ENCODE measurements at places on chromosomes 6 and 20. TPM values are rescaled to one million over a fixed set of nuclear protein-coding genes. Genes with fewer than 3 reads are reported as not detected.

- no peak overlapping the region for H3K4me3 ChIP-seq
- no peak overlapping the region for H3K27ac ChIP-seq
- no peak for DNase-seq
- no peaks in the 10 kb centered on the region for H3K36me3 ChIP-seq
- H3K27me3 ChIP-seq: peaks cover 6% of the 10 kb centered on the region
Observed at GRCh38 chr20:24117383-24117782, 128.8 kb upstream of the GGTLC1 start.

DNA sequence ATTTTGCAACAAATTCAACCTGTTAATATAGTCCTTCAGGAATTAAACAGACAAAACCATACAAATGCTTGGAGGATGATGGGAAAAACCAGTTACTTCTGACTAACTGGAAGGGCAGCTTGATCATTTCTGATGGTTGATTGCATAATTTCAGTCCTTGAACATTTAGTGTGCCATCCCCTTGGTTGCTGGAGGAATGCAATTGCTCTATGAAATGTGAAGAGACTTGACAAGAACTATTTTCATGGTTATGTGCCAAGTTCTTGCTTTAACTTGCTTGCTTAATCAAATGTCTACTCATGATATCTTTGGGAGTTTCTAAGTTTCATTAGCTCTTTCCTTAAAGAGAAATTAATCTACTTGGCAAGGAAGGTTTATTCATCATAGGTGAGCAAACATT lies 45.2 kb downstream of the ANKEF1 start:
- no peaks in the 10 kb centered on the region for H3K4me1 ChIP-seq
- DNase-seq: no peak
- H3K4me3 ChIP-seq: no peak overlapping the region
- H3K27me3 ChIP-seq: peaks cover 5% of the 10 kb centered on the region
- H3K36me3 ChIP-seq: no peaks in the 10 kb centered on the region
- H3K27ac ChIP-seq: no peak overlapping the region

Gene CLPSL1
- not detected for total RNA-seq

Gene UNC5CL
- 0.93 TPM for total RNA-seq

DNA sequence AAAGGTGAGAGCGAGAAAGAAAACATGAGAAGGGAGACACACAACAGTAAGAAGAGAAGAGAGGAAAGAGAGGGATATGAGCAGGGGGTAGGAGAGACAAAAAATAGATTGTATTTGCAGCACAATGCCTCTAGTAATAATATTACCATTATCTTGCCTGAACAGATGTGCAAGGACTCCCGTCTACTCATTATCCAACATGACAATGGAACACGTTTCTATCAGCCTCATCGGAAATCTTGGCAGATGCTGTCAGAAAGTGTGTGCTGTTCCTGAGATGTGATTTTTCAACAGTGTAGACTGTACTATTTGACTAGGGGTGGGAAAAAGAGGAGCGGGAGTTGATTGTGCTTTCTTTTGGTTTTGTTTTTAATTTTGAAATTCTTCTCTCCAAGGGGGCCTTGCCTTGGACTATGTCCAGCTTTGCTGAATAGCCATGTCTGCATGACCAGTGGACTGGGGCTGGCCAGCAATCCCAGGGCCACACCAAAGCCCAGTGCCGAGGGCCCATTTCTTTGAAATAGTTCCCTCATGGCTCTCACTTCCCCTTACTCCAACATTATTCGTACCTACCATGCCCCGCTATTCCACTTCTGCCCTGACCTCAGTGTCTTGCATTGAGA lies 11.3 kb upstream of the TRAM2 start:
- H3K4me1 ChIP-seq: no peaks in the 10 kb centered on the region
- peaks cover 9% of the 10 kb centered on the region for H3K27me3 ChIP-seq
- no peak for DNase-seq
- H3K4me3 ChIP-seq: no peak overlapping the region
- no peak overlapping the region for H3K27ac ChIP-seq
- H3K36me3 ChIP-seq: no peaks in the 10 kb centered on the region

GRCh38 chr6:7033202-7033601 lies 74.6 kb upstream of the RREB1 start:
- no peak for DNase-seq
- H3K4me3 ChIP-seq: no peak overlapping the region
- no peaks in the 10 kb centered on the region for H3K36me3 ChIP-seq
- H3K4me1 ChIP-seq: no peaks in the 10 kb centered on the region
- H3K27ac ChIP-seq: no peak overlapping the region

DNA sequence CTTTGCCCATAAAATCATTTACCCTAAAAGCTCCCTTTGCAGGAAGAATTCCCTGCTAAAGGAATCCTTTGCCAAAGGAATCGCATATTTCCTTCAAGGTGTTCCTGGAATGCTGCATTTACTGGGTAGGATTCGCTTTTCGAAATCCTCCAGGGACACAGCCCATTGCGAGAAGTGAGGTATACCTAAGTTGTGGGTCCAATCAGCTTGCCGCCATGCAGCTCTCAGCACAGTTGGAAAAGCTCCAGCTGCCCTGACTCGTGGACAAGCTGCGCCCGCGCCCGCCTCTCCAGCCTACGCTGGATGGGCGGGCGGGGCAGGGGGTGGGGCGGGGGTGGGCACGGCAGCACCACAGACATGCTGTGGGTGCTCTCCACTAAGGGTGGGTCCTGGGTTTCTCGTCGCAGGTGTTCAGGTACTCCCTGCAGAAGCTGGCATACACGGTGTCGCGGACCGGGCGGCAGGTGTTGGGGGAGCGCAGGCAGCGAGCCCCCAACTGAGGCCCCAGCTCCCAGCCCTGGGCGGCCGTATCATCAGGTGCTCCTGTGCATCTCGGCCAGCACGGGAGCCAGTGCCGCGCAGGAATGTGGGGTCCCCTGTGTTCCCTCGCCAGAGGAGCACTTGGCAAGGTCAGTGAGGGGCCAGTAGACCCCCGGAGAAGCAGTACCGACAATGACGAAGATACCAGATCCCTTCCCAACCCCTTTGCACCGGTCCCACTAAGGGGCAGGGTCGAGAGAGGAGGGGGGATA lies 1.4 kb downstream of the NNAT start:
- no peak overlapping the region for H3K4me3 ChIP-seq
- H3K4me1 ChIP-seq: peaks cover 35% of the 10 kb centered on the region
- DNase-seq: no peak
- peaks cover 8% of the 10 kb centered on the region for H3K27me3 ChIP-seq
- peaks cover 19% of the 10 kb centered on the region for H3K36me3 ChIP-seq

Gene CPNE5
- total RNA-seq: 0.61 TPM

DNA sequence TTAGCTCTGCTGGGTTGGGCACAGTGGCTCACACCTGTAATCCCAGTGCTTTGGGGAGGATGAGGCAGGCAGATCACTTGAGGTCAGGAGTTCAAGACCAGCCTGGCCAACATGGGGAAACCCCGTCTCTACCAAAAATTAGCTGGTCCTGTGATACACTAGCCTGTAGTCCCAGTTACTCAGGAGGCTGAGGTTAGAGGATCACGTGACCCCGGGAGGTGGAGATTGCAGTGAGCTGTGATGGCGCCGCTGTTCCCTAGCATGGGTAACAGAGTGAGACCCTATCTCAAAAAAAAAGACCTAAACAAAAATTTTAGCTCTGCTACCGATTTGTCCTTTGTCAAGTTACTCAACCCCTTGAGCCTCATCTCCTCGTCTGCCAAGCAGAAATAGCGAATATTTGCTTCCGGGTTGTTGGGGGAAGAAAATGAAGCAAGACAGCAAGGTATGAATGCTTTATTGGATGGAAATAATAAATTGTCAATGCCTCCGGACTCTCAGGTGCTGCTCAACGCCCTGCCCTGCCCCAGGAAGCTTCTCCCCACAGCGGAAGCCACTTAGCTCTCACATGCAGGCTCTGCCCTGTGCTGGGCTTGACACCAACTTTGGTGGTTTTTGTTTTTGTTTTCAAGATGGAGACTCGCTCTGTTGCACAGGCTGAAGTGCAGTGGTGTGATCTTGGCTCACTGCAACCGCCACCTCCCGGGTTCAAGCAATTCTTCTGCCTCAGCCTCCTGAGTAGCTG lies 24.9 kb upstream of the ITCH start:
- no peak overlapping the region for H3K4me3 ChIP-seq
- no peak for DNase-seq
- no peaks in the 10 kb centered on the region for H3K27me3 ChIP-seq
- H3K36me3 ChIP-seq: no peaks in the 10 kb centered on the region
- H3K4me1 ChIP-seq: no peaks in the 10 kb centered on the region
- H3K27ac ChIP-seq: no peak overlapping the region

Gene MYB
- 57.3 TPM for total RNA-seq

DNA sequence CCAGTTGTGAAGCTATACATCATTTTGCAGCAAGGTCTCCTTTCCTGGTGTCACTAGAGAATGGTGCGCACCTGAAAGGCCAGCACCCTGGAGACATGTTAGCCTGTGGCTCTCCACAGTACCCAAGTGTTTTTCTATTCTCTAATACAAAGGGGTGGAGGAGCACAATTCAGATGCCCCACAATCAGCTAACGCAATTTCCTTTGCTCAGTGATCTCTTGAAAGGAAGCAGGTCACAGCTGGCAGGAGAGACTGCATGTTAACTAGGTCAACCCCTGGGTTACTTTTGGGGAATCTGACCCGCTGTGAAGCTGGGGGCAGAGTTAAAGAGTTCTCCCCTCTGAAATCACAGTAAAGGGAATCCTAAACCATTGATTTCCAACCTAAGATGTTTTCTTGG lies 92.5 kb downstream of the B3GAT2 start:
- H3K4me1 ChIP-seq: no peaks in the 10 kb centered on the region
- DNase-seq: no peak
- H3K36me3 ChIP-seq: peaks cover 10% of the 10 kb centered on the region
- no peak overlapping the region for H3K27ac ChIP-seq

DNA sequence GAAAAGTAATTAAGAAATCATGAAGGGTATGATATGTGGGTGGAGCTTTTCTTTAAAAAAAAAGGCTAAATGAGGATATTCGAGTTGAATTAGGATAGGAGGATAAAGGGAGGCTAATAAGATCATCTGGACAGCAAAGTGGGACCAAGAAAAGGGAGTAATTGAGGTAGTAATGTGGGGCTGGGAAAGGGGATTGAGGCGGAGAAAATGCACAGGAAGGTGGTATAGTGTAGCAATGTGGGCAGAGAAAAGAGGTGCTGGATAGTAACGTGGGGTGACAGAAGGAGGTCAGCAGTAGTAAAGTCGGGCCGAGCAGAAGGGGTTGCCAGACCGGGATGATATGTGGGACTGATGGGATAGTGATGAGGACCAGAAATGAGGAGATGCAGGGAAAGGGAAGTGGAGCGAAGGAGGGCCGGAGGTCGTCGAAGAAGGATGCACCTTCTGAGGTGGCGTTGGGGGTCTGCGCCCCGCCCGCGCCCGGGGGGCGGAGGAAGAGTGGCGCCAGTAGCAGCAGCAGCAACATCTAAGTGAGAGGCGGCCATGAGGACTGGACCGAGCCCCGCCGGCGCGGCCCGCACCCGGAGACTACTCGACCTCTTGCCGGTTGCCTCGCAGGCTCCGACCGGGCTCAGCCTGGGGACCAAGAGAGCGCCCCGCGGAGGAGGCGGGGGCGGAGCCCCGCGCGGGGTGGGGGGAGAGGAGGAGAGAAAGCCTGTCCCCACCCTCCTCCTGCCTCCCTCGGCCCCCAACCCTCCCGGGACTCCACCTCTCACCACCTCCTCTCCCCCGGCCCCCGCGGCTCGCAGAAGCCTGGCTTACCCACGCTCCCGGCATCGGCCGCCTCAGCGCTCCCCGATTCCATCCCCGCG lies 887 bp downstream of the GABBR1 start:
- peaks cover 10% of the 10 kb centered on the region for H3K36me3 ChIP-seq
- H3K4me1 ChIP-seq: peaks cover 44% of the 10 kb centered on the region
- peak overlapping the region; percentile 91 for H3K4me3 ChIP-seq

Gene OLIG3
- not detected for total RNA-seq

GRCh38 chr6:129329678-129330077 lies 380.3 kb downstream of the ARHGAP18 start:
- no peak overlapping the region for H3K27ac ChIP-seq
- H3K4me1 ChIP-seq: no peaks in the 10 kb centered on the region
- no peak overlapping the region for H3K4me3 ChIP-seq
- H3K27me3 ChIP-seq: peaks cover 8% of the 10 kb centered on the region
- no peaks in the 10 kb centered on the region for H3K36me3 ChIP-seq

- no peak for DNase-seq
- peak overlapping the region; percentile 97 for H3K27ac ChIP-seq
- peaks cover 25% of the 10 kb centered on the region for H3K36me3 ChIP-seq
- peak overlapping the region; percentile 64 for H3K4me3 ChIP-seq
- peaks cover 71% of the 10 kb centered on the region for H3K4me1 ChIP-seq
Observed at GRCh38 chr20:56439771-56440291, 27.8 kb downstream of the CASS4 start.

DNA sequence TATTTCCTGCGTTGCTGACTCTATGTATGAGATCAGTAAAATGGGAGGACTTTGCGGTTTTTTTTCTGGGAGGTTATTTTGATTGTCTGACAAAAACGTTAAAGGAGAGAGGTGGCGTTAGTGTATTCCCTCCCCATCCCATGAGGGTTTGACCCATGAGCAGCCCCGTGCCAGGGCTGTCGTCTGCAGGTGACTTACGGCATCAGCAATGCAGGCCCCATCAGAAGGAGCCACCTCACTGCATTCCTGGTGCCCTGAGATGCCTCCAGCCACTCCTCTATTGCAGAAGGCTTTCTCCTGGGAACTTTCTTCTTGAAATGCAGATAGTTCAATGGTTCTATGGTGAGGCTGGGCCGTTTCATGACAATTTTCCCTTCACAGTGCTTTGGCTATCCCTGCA lies 149.3 kb downstream of the TTLL2 start:
- H3K27ac ChIP-seq: no peak overlapping the region
- H3K4me3 ChIP-seq: no peak overlapping the region
- H3K4me1 ChIP-seq: peaks cover 2% of the 10 kb centered on the region
- peaks cover 7% of the 10 kb centered on the region for H3K27me3 ChIP-seq
- DNase-seq: no peak
- no peaks in the 10 kb centered on the region for H3K36me3 ChIP-seq

Gene CCN5
- not detected for total RNA-seq

Gene HLA-DQB2
- 0.67 TPM for total RNA-seq

DNA sequence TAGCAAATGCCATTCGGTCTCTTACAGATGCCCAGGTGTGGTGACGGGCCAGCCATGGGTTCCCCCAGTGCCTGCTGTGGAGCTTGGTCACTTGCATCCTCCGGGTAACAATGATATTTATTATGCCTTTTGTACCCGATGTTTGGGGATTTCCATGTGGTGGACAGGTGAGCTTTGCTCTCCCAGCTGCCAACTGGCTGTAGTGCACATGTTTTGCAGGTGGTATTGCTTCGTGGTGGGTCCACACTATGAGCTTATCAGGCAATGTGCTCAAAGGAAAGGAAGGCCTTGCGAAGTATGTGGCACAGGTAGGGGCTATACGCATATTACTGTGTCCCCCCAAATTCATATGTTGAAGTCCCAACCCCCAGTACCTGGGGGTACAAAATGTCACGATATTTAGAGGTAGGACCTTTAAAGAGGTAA lies 4.2 kb upstream of the CTCFL start:
- H3K4me1 ChIP-seq: no peaks in the 10 kb centered on the region
- H3K27me3 ChIP-seq: peaks cover 18% of the 10 kb centered on the region
- H3K4me3 ChIP-seq: no peak overlapping the region
- no peak overlapping the region for H3K27ac ChIP-seq
- no peaks in the 10 kb centered on the region for H3K36me3 ChIP-seq
- DNase-seq: no peak

- no peak overlapping the region for H3K4me3 ChIP-seq
- no peaks in the 10 kb centered on the region for H3K36me3 ChIP-seq
- peaks cover 2% of the 10 kb centered on the region for H3K27me3 ChIP-seq
- H3K27ac ChIP-seq: no peak overlapping the region
- no peaks in the 10 kb centered on the region for H3K4me1 ChIP-seq
Observed at GRCh38 chr6:140193269-140193668, 818.8 kb upstream of the CITED2 start.

All from activated T-helper 1 cell treated with anti-CD3 and anti-CD28 coated beads, Interleukin-12 subunit alpha, Interleukin-12 subunit beta, Interleukin-2, Interleukin-4 antibody, amounts not matched to agents 30 ng/mL and 10 ng/mL and 1 ng/mL, durations not matched to agents 14 hours and 24 hours and 36 hours (primary cell).